Activated CD4-positive, alpha-beta T cell treated with anti-CD3 and anti-CD28 coated beads, Interleukin-2, Interleukin-6, amounts not matched to agents 100 ng/mL and 50 ng/mL, durations not matched to agents 16 hours and 8 hours (primary cell): ENCODE measurements at places on chromosomes 1 and 21.

- no peak for DNase-seq
These were observed 153.2 kb downstream of the TGFB2 start for GRCh38 chr1:218498056-218498938.

DNA sequence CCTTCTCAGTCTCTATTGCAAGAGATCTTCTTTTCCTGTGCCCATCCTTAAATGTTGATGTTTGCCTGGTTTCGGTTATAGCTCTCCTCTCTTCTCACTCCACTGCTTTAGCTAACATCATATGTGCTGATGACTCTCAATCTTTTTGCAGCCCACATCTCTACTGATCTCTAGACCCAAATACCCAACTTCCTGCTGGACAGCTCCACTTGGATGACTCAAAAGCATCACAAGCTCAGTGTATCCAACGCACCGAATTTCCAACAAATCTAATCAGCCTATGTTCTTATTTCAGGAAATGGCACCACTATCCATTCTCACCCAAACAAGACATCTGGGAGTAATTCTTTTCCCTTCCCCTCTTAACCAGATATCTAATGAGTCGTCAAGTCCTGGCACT lies 79.1 kb upstream of the ARTN start:
- DNase-seq, result no peak

GRCh38 chr1:205763980-205764379 lies 11.3 kb downstream of the RAB29 start:
- no peak for DNase-seq

DNA sequence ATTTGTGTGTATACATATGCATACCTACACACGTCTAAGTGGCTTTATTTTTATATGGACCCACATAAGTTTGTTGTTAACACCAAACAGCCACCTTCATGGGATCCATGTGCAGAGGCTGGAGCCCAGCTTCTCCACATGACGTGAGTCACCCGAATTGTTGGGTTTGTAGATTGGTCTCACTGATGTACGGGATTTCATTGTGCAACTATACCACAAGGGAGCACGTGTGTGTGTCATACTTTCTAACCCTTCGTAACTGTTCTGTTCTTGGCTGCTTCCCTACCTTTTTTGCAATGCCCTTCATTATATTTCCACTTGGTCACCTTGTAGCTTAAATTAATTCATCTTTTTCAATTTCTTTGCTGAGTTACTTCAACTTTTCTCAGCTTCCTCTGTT lies 21.0 kb downstream of the SPRTN start:
- DNase-seq, result no peak

GRCh38 chr1:93656491-93656890 lies 25.1 kb downstream of the BCAR3 start:
- no peak for DNase-seq

DNA sequence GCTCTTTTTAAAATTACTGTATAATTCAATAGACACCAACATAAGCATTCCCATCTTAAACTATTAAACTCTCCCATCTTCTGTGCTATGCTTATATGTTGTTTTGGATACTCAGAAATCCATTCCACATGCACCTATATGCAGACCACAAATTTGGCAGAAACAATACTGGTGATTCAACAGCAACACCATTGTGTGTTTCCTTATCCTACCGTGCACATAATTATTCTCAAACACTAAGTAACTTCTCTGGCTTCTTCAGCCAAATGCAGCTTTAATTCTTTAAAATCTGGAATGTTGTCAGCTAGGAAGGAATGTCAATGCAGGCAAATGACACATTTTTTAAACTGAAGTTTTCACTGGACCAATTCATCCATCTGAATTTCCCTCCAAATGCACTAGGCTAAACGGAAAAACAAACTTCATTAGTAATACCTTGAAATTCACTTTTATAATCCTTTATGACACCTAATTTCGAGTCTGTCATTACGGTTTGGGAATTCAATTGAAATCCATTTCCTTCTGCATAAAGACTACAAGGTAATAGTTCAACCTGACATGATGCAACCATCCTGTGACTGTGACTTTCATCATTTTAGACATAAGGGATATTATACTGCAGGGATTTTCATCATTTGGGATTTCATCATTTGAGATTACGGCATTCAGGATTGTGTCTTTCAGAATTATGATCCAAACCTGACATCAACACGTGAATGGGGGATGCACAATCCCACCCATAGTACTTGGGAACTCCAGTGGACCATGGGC lies 308.5 kb downstream of the LTN1 start:
- DNase-seq, result no peak

DNA sequence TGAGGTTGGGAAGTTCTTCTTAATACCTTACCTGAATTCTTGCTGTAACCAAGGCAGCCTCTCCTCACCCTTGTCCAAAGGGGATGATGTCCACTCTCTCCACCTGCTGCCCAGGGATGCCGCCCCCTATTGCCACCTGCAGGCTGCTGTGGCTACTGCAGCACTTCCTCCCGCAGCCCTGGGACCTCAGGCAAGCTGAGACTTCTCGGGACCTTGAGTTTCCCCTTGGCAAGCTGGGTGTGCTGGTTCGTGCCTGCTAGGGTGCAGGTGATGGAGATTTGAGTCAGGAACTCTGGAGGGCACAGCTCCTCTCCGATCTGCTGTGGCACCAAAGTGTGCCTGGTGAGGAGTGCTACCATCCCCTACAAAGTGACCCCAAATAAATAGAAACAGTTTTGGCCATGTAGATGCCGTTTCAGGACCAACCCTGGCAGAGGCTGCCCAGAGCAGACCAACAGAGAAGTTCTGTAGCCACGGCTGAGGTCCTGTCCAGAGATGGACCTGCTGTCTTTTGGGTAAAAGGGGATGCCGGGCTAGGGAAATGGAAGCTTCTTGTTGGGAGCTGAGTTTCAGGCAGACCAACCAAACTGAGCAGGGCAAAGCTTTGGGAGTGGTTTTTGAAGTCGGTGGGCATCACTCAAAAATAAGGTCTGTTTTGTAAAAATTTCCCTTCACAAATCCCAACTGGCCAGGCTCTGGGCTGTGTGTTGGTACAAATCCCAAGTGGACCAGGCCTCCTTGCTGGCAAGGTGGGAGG lies 31.7 kb downstream of the RUNX3 start:
- peak; percentile 59 for DNase-seq

DNA sequence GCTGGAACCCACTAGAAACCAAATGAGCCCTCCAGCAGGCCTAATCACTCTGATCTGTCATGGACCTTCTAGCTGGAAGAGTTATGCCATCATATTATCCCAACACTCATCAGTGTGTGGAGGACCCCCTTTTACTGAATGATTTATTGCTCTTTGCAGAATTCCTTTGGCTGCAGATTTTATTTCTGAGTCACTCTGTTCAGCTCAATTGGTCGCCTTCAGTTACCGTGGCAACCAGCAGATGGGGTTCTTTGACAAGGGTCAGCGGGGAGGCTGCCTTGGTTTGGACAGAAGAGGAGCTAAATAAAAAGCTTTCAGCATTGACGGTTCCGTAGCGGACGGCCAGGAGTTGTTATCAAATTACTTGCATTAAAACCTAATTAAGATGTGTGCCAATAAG lies 220.1 kb downstream of the SDCCAG8 start:
- no peak for DNase-seq
